Erythroblast (primary cell): ENCODE measurements at places on chromosomes 5 and 9.
A peak's percentile ranks its signal among the peaks of the same experiment; 100 is the strongest.

DNA sequence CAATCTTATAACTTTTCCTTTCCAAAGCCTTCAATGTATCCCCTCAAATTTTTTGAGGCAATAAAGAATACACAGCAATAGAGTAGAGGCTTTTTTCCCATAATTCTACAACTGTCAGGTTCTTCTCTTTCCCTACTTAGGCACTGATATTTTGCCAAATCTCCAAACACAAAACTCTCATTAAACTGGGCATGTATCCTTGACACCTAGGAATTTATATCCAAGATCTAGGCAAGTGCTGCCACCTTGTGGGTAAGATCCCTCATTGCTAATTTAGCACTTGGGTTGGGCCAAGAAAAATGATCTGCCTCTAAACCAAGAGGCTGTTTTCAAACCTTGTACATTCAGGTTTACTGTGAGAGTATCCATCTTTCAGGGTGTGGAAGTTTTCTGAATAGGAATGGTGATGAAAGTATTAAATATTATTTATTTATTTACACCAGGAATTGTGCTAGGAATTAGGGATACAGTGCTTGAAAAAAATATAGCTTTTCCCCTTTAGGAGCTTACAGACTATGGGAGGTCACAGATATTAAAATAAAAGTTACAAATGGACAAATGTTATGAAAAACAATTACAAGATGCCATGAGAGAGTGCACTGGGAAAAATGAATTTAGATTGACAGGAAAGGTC, 17.6 kb downstream of the TSTD2 start:
- DNase-seq = peak; percentile 86

DNA sequence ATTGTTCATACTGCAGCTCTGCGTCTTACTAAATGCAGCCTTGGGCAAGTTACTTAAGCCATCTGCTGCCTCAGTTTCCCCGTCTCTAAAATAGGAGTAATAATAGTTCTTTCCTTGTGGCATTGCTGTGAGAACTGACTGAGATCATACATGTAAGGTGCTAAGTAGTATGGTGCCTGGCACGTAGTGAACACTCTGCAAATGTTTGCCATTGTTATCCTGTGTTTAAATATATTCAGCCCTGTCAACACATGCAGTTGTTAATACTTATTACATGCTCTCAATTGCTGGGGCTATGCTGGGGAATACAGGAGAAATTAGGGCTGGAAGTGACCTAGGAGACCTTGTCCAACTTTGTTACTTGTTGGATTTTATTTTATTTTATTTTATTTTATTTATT, 105.2 kb upstream of the RAI14 start:
- no peak for DNase-seq

- peak; percentile 59 for DNase-seq
These were observed 4.9 kb upstream of the C7 start for GRCh38 chr5:40904205-40904993.

- DNase-seq = peak; percentile 50
These were observed 103.6 kb upstream of the SSBP2 start for GRCh38 chr5:81854485-81854884.

DNA sequence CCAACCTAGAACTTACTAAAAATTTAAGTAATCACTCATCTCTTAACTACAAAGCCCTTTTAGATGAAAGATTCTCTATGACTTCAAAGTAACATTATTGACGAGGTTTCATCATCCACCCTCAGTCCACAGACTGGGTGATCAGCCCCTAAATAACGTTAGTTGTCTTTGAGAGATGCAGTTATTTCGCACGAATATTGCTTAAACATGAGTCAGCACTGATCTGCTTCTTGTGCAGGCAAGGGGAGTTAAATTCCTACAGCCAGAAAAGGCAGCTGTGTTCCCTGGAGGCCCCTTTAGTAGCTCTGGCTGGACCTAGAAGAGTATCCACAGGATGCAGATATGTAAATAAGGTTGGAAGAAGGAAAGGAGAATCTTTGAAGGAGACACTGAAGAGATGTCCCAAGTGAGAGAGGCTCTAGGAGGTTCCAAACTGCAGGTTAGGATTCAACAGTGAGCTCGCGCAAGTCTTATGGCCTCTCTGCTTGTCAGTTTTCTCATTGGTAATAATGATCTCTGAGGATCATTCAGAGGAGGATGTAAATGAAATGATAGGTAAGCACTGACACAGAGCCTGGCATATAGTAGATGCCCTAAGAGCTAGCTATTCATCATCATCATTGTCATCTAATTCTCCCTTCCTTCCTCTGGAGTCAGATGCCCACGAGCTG, 122.2 kb upstream of the MAN2A1 start:
- no peak for DNase-seq

DNA sequence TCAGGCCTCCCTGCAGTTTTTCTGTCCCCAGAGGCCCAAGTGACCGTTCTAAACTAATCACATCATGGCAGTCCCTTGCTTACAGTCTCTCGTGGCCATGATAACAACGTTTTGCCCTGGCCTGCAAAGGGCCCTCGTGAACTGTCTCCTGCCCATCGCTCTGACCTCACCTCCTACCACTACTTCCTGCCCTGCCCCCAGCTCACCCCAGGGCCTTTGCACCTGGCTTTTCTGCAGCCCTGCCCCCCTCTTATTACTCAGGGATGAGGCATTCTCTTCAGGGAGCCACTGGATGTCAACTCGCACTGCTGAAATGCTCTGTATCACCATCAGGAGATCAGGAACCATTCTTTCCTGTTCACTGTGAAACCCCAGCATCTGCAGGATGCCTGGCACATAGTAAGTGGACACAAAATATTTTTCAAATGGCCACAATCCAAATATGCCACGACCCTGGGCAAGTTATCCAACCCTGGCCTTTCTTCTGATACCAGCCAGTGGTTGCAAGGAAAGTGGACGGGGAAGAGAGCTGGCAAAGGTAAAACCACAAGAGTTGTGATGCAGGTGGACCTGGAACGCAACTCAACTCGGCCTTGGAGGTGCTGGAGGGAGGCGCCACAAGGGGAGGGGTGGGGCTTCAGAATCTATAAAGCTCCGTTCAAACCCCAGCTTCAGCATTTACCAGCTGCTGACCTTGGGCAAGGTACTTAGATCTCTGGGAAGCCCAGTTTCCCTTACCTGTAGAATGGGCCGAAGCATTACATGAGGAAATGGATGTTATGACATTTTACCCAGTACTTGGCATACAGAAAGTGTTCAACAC, 1.7 kb downstream of the SNCB start:
- no peak for DNase-seq

DNA sequence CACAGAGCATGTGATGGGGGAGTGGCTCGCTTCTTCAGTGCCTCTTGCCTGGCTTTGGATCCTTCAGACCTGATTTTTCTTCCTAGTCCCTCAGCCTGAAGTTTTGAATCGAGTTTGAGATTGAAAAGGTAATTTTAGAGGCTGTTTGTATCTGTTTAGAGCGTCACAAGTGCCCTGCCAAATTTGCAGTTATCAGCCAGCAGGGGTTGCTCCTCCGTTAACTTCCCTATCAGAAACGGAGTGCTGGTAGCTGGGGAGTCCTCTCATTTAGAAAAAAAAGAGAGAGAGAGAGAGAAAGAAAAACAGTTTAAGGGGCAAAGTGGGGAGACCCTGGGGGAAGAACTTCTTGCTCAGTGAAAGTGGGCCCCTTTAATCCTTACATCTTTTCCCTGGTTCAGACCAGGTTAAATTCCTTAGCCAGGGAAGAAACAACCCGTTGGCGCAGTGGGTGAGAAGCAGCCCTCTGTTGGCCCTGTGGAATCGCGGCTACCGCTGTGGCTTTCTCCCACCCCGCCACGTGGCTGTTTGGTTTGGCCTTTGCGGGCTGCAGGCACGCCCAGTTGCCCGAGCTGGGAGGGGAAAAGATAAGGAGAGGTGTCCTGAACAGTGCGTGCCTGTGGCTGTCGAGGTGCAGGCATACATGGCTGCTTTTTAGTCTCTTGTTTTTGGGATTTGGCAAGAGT, 576.7 kb upstream of the ACO1 start:
- no peak for DNase-seq

GRCh38 chr5:102959055-102959454, 160.9 kb downstream of the GIN1 start:
- DNase-seq = peak; percentile 4

DNA sequence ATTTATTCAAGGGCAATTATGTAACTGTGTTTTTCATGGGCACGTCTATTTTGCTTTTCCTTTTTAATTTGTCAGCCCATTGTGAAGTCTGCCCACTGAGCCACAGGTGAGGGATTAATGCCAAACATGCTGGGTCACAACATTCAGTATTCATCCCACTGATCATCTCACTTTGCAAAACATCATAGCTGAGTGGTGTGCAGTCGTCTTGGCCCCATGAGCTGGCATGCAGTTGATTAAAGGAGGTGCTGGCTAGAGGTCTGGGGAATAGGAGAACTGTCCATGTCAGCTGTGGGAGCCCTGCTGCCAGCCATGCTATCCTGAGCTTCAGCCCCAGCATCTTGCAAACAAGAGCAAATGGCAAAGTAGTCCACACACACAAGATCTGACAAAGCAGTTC, 11.7 kb upstream of the ESM1 start:
- no peak for DNase-seq

- no peak for DNase-seq
These were observed 37.8 kb upstream of the RNF20 start for GRCh38 chr9:101495810-101496209.
